Stimulated activated naive B cell treated with anti-CD40 and anti-IgM and Interleukin-4, amounts not matched to agents 10 μg/mL and 1 μg/mL and 100 μg/mL, for 72 hours (primary cell): ENCODE measurements at places on chromosomes 2 and 18.
A peak's percentile ranks its signal among the peaks of the same experiment; 100 is the strongest.

DNA sequence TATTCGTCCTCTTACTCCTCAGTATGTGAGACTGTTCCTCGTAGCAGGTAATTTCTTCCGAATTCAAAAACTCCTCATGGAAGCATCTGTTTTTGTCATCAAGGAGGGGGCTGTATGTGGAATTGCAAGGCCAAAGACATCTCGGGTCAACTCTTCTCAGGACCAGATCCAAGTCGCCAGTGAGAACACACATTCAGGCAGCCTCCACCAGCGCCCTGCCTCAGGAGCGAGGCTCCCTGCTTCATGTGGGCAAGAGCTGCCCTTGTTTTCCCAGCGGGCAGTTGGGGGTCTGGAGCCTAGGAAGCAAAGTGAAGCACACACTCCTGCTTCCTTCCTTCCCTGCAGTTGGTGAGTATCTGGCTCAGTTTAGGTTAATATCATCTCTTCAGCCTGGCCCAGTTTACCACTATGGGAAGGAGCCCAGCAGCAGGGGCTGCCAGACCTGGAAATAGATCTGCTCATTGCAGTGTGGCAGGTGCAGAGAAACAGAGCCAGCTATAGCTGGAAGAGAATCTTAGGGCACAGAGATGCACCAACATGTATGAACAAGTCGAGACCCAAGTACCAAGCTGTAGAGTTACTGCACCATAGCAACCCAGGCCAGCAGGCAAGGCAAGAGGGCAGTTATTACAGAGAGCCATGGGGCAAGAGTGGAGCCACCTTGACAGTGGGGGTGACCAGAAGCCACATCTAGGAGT is 25.3 kb downstream of the TMEM127 start:
- no peak for DNase-seq

- DNase-seq: no peak
These were observed 10.6 kb downstream of the LDLRAD4 start for GRCh38 chr18:13229001-13229671.

DNA sequence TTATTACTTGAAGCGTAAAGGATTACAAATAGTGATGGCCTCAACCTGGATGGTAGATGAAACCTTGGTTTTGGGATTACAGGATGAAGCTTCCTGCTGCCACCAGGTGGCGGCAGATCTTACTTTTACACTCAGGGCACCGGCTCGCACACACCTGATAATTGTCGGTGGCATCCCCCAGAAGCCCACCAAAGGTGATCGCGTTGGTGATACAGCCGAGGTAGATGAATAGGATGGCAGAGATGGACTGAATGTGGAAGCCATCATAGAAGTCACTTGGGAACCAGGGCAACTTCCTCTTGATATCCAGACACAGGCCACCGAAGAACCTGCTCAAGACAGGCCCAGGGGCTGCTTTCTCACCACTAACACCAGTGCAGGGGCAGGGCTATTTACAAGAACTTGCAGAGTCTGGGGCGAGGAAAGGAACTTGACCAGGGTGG is 51.8 kb downstream of the MTHFD2 start:
- peak; percentile 18 for DNase-seq

DNA sequence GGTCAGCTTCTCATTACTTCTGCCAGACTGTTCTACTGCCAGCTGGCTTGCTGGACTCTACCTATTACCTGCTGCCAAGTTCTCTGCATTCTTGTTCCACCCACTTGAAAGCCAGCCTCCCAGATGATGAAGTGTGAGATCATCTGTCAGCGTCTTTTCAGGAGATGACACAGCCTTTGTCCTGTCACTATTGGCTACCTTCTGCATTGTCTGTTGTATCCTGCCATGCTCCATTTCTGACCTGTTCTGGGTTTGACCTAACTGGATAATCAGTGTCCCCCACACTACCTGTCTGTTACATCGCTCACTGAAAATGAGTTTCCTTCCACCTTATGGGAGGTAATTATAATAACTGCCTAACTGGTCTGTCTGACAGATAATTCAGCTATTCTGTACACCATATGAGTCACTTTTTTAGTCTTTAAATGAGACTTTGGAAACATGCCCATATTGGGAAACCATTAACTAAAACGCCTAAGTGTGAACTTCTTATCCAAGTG is 520.6 kb downstream of the METTL4 start:
- DNase-seq: no peak

GRCh38 chr18:23169673-23170044 is 34.4 kb downstream of the CABLES1 start:
- DNase-seq: no peak

GRCh38 chr2:206642075-206643025 is at the start of gene FAM237A:
Gene FAM237A, plus strand, starts transcription at chr2:206642487. Its CDS starts 1,750 bp downstream, at chr2:206644237.
- no peak for DNase-seq

DNA sequence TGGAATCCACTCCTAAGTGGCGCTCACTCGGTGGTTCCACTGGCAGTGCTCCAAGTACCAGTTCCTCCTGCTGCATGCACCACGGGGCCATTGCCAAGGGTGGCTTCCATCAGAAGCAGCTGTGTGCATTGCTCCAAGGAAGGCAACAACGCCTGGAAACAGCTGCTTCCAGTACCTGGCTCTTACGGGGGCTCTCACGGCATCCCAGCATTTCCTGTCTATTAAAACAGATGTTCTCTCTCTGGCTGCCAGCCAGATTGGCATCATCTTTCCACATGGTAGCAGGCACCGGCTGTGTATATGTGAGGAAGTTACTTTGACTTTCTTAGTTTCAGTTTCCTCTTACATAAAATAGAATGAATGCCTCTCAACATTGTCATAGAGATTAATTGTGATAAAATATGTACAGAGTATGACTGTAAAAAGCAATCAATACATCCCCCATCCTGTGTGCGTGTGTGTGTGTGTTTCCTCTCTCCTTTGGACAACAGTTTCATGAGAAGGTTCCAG is 84.9 kb downstream of the CMPK2 start:
- peak; percentile 32 for DNase-seq

DNA sequence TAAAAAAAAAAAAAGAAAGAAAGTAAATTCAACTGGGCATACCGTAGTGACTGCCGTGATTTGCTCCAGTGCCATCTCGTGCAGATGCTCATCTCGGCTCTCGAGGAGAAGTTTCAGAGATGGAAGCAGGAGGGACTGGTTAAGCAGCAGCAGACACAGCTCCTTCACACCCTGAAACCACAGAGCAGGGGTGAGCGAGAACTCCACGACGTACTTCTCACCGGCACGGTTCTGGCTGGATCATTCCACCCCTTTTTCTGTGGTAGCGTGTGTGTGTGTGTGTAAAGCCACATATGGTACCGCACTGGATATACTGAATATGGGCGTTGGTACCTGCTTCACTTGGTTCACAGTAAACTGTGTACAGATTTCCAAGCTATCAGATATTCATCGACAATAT is 382.2 kb downstream of the NBAS start:
- no peak for DNase-seq

GRCh38 chr2:31401580-31401979 is 13.0 kb downstream of the XDH start:
- DNase-seq: no peak

DNA sequence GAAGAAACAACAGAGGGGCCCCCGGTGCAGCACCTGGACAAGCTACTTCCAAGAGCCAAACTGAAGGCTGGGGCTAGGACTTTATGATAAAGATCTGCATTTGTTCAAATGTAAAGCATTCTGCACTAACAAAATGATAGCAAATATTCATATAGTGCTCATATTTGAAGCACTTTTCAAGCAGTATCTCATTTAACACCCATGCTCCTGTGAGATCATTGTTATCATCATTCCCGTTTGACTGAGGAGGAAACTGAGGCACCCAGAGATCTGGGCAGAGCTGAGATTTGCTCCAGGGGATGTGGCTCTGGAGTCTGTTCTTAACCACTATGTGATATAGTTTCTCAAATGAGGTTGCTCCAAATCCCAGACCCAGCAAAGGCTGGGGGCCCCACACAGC is 9.8 kb downstream of the KCTD1 start:
- no peak for DNase-seq

DNA sequence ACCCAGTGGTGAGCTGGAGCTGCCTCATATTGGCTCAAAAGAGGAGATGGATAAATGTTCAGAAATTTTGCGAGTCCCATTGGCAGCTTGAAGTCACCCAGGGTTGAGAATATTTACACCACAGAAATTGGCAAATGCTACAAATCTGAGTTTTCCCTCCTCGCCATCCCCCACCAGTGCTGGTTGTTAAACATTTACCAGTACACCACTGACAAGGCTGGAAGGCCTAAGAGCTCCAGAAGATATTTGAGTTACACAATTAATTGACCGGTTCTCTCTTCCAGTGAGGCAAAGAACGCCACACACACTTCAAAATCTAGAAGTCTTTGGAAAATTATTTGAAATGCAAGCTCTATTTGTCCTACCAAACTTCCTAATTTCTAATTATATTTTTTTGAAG is 47.5 kb upstream of the ATIC start:
- DNase-seq: no peak

DNA sequence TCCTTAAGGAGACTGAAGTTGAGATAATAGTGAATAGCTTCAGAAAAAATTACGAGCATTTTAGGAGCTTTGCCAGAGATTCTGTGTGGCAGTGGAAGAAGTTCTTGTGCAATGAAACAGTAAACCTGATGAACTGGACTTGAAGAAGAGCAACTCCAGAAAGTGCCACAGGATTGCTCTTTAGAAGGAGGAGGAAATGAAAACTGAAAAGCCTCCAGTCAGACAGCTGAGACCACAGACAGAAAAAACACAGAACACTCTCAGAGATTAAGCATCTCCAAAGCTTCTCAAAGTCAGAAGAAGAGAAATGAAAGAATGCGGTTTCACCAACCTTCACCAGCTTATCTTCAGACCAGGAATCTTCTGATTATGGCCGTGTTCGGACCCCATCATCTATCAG is 329.7 kb upstream of the CNTNAP5 start:
- no peak for DNase-seq

DNA sequence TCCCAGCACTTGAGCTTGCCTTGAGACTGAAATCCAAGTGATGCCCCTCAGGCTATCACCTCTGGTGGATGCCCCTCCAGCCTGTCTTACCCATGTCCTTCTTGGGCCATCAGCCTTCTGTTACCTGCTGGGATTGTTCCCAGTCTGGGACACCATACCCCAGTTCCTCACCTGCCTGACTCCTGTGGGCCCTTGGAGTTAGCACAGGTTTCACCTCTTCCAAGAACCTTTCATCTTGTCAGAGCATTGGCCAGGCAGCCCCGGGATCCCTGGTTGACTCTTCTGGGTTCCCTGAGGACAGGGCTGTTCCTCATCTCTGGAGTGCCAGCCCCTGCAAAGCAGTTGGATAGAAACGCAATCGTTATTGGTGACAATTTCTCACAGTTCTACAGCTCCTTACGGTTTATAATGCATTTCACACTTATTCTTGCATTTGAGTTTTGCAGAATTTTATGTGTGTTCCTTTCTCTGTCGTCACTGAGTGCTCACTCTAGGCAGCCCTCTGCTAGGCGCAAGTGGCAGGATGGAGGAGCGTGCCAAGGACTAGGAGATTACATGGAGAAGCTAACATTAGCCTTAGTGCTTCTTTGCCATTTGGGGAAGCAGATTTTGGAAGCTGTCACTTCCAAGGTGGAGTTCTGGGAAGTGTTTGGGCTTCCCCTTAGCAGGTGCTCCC is 139.7 kb downstream of the DDX1 start:
- DNase-seq: no peak

DNA sequence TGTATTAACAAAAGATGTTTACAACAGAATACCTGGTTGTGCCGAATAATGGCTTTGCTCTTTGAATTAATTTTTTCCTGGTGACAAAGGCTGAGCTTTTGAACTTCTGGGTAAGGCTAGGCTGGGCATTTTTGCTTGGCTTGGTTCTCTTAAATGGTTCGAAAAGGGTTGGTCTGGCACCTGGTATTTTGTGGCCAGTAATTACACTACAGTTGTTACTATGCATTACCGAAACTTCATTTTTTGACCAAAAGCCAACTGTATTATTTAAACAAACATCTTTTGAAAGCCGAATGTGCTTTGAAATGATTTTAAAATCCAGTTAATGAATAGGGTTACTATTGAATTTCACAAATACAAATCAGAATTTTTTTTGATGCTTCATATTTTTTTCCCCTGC is 19.4 kb upstream of the NFE2L2 start:
- no peak for DNase-seq

DNA sequence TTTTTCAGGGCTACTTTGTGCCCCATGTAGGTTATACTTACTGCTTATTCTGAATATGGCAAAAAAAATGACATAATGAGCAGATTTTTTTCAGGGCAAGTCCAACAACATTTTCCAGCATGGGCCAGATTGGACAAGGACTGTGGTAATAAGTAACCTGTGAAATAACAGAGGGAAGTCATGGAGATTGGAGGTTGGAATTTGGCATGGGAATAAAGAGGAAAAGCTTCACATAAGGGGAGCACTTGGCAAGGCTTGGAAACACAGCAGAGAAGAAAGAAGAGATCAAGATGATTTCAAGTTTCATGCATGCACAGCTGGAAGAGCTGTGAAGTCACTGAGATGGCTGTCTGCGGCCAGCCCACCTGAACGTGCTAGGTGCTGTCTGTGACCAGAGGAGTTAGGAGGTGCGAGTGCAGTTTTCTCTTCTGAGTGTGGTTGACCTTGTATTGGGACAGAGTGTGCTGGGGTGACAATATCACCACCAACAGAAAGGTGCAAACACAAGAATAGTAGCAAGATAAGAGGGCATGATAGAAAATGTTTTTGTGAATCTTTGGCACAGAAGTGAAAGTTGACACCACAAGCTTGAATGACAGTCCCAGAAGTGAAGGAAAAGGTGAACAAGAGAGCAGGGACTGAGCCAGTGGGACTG is 71.1 kb upstream of the DSC1 start:
- DNase-seq: no peak

DNA sequence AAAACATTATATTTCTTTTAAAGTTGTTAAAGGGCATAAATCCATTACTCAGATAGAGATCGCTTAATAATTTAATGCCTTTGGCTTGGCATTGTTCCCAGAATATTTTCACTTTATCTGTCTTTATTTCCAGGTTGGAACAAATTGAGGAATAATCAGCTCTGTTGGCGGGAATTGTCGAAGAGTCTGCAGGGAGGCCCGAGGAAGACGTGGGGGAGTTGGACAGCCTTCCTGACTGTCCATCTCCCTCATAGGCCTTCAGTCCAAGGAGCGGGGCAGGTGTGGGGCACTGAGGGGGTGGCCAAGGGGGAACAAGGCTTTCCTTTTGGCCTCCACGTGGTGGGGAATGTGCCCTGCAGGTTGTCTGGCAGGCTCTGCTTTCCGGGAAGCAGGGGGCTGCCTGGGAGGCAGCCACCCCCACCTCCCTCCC is 179.6 kb downstream of the ZBTB7C start:
- no peak for DNase-seq

DNA sequence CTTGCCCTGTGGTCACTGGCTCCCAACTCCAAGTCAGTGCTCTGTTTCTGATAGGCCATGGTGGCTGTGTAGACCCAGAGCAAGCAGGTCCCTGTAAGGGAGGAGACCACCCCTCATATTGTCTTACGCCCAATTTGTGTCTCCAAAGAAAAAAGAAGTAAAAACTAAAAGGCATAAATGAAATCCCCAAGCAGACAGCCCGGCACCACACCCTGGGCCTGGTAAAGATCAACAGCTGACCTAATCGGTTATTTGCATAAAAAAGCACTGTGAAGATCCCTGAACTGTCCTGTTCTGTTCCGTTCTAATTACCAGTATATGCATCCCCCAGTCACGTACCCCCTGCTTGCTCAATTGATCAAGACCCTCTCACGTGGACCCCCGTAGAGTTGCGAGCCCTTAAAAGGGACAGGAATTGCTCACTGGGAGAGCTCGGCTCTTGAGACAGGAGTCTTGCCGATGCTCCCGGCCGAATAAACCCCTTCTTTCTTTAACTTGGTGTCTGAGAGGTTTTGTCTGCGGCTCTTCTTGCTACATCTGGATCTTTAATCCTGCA is 364.1 kb upstream of the HS6ST1 start:
- no peak for DNase-seq

- no peak for DNase-seq
These were observed 259.2 kb downstream of the CELF4 start for GRCh38 chr18:37306432-37306831.
